Gastroesophageal sphincter (tissue), 4 donors: ENCODE measurements at places on chromosomes 12 and 14. TPM values are rescaled to one million over a fixed set of nuclear protein-coding genes. Genes with fewer than 3 reads are reported as not detected.

DNA sequence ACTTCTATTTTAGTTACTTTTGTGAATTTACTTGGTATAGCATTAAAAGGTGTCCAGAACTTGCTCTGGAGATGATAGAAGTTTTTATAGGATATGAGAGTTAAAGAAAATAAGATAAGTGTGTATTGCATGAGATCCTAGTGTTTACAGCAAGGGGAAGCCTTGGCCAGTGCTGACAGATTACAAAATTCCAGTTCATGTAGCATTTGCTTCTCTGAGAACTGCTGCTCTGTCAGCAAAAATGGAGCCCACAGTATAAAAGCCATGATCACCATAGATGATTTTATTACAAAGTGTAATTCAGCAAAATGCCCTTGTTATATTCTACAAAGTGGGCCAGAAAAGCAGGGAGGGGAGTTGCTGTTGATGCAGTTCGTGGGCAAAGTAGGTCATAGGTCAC lies 40.0 kb upstream of the ATF1 start:
- no peak for ATAC-seq

DNA sequence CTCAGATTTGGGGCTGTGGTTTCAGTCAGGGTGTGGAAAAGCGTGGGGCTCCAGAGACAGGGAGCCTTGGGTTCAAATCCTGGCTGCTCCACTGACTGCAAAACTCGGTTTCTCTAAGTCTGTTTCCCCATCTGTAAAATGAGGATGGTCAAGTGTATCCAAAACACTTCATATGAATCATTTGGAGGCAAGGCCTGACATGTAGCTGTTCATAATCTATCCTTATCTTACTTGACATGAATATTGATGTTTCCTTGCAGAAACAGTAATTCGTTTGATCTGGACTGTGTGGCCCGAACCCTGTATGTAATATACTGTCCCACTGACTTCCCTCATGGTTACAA lies 1.5 kb upstream of the CCDC63 start:
- no peak for ATAC-seq

GRCh38 chr14:23129759-23130316 lies 10.8 kb upstream of the CEBPE start:
- ATAC-seq = no peak

MIS18BP1 gene
- 17.2 TPM for total RNA-seq

GRCh38 chr14:67416085-67416484 lies 4.1 kb upstream of the PLEK2 start:
- no peak for ATAC-seq

TPI1 gene
- 400 TPM for total RNA-seq

- peak; percentile 79 for ATAC-seq
These were observed 39.9 kb downstream of the LTBP2 start for GRCh38 chr14:74571901-74572725.

- ATAC-seq = no peak
These were observed 136.0 kb downstream of the KSR2 start for GRCh38 chr12:117832459-117833457.

DNA sequence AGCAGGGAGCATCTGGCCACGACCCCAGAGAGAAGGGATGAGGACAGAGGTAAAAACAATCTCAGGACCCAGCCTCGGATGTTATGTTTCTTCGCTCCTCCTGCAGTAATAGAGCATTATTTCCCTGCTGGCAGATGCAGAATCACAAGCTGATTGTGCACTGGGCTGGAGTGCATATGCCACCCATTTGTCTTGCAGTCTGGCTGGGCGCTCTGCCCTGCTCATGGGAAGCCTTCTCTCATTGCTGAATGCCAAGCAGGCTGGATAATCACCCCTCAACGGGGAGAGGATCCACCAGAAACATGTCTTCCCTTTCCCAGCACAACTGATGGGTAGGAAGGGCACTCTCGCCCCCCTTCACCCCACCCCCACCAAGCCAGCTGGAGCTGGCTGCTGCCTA lies 8.5 kb upstream of the VASH1 start:
- ATAC-seq = no peak

C12orf50 gene
- total RNA-seq = not detected

POTEM gene
- total RNA-seq = not detected
